ENCODE measurements at places on chromosomes 5 and 9.

DNA sequence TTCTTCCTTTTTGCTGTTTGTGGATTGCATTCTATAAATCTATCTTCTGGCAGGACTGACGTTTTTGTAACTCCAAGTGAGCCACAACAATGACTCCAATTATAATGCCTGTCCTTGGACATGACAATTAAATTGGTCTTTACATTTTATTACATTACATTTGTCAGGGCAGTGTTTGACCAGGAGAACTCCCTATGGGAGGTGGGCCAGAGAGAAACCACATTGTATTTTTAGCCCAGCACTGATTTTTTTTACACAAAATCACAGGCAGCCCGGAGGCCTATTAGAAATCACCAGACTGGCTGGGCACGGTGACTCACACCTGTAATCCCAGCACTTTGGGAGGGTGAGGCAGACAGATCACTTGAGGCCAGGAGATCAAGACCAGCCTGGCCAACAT lies 99.1 kb upstream of the SMC5 start:
- DNase-seq, result no peak

GRCh38 chr9:70679845-70680244 lies 265.4 kb upstream of the KLF9 start:
- DNase-seq, result peak; percentile 22

DNA sequence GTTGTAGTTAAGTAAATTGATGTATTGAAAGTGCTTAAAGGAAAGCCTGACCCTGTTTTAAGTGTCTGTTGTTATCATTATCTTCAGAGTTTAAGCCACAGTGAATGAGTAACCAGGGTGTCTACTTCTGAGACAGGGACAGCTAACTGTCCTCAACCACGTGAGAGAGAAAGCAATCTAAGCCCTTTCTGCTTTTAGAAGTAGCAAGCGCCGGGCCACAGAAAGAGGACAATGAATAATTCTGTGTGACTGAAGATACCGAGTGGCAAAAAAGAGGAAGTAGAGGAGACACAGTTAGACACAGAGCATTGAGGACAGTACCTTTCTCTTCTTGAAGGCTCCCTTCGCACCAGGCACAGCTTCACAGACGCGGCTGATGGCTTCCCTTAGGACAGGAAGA lies 86.3 kb downstream of the S1PR3 start:
- peak; percentile 13 for DNase-seq

DNA sequence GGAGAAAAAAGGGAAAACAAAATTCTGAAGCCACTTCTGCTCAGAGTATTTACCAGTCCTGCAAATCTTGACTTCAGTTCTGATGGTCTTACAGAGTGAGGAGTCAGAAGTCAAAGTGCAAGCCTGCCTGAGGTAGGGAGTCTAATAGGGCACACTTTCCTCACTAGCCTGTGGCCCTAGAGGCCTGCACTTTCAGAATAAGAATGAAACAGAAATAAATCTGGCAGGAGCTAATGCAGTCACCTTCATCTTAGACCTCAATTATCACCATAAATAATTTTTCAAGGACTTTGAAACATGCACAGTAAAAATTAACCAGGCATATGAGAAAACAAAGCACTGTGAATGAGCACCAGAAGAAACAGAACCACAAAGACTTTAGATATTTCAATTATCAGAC lies 20.7 kb upstream of the ACSL6 start:
- no peak for DNase-seq

DNA sequence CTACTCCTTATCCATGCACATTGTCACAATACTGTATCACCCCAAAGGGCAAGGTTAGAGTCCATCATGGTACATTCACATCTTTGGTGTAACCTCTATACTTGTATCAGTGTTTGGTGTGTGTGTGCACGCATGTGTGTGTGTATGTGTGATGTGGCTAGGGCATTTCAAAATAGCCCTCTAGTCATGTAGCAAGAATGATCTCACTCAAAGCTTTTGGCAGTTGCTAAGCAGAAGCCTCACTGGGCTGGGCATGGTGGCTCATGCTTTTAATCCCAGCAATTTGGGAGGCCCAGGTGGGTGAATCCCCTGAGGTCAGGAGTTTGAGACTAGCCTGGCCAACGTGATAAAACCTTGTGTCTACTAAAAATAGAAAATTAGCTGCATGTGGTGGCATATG lies 245.3 kb downstream of the ADGRV1 start:
- peak; percentile 6 for DNase-seq

DNA sequence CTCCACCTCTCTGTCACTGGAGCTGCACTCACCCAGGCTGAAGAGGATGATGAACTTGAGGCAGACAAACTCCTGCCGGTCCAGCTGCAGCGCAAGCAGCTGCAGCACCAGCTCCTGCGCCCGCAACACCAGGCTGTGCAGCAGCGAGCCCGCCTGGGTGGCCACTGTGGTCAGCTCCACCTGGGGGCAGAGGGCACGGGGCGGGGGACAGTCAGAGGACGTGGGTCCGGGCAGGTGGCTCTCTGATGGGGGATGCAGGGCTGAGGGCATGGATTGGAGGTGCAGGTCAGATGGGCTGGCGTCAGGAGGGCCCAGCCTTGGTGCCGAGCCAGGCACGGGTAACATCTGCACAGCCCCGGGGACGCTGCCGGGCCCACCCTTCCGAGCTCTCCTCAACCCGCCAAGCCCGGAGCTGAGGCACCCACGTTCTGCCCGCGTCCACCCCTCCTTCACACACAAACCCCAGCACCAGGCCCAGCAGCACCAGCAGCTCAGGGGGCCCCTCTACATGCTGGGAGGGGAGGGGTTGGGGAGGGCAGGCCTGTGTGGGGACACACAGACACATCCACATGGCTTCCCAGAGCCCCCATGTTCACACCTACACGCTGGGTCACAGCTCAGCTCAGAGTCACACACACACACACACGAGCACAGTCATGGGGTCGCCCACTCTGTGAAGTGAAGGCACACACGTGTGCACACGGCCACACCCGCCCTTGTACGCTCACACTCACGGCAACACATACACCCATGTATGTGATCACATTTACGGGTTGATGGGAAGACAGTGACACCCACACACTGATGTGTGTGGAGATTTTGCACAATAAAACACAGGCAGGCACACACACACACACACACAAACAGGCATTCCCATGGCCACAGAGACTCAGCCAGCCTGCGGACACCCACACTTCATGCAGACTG lies 15.9 kb downstream of the NR5A1 start:
- no peak for DNase-seq

DNA sequence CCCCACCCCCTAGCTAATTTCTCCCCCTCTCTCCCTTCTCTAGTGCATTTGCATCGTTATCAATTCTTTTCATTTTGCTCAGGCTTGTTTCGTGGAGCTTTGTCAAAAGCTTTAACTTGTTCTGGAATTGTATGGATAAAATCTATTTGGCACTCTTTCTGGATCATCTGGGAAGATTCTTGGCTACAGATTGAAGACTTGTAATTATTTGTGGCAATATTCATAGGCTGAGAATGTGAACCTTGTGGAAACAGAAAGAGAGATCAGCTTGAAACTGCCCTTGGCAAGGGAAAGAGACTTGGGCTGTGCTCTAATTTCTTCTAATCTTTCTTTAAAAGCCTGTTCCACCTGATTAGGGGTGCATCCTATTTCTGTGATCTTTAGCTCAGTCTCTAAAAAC lies 340.6 kb upstream of the DAB2 start:
- DNase-seq, result no peak

GRCh38 chr5:175252234-175252805 lies 191.7 kb downstream of the DRD1 start:
- no peak for DNase-seq

DNA sequence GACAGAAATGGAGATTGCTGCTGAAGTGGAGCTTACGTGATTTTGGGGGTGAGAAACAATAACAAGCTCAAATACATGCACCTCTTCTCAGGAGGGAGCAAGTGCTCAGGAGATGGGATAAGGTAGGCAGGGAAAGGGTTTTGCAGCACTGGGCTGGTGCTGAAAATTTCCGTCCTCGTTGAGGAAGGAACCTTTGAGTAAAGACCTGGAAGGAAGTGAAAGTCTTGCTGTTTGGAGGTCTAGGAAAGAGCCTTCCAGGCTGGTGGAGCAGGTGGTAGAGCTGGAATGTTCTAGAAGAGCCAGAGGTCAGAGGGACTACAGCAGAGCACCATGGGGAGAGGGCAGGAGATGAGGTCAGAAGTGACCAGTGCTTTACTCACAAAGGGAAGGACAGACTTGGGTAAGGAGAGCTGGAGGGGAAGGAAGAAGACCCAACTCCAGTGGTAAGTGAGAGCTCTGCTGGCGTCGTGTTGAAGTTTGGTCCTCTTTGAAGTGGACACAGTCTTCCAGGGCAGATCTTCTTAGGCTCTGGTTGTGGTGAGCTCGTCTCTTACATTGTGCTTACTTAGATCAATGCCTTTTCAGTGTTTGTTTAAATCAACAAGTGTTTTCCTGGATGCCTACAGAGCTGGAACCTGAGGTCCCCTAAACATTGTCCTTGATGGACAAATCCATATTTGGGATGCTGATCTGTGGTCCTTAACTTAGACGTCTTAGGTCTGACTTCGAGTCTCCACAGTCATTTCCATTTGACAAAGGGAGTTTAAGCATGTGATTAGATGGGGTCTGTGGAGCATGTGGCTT lies 21.0 kb downstream of the ANKRD33B start:
- DNase-seq, result peak; percentile 9

- no peak for DNase-seq
Measured at GRCh38 chr9:3906437-3907213, 380.8 kb upstream of the RFX3 start.

DNA sequence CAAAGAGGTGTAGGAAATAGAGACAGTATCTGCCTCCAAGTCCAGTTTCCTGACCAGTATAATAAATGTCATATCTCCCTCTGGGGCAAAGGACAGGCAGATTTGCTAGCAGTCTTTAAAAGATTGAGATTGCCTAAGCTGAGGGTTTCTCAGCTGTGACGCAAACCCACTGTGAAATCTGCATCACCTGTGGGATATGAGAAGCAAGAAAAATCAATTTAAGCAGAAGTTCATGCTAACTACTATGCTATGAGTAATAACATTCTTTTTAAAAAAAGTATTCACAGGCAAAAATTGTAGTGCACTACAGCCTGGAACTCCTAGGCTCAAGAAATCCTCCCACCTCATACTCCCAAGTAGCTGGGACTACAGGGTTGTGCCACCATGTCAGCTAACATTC lies 168.1 kb upstream of the POC5 start:
- DNase-seq, result no peak

GRCh38 chr5:168464214-168464613 lies 22.1 kb upstream of the RARS1 start:
- DNase-seq, result no peak

- DNase-seq, result peak; percentile 79
Measured at GRCh38 chr9:21817176-21817575, 14.7 kb downstream of the MTAP start.

DNA sequence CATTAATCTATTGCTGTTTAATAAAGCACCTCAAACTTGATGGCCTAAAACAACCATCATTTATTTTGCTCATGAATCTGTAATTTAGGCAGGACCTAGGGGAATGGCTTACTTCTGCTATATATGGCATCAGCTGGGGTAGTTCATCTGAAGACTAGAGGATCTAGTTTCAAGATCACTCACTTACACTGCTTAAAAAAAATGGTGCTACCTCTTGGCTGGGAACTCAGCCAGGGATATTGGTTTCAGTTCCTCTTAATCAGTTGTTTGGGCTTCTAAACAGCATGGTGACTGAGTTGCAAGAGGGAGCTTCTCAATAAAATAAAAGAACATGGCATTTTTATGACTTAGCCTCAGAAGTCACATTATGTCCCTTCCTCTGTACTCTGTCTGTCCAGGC lies 142.0 kb downstream of the FAM114A2 start:
- DNase-seq, result peak; percentile 62

DNA sequence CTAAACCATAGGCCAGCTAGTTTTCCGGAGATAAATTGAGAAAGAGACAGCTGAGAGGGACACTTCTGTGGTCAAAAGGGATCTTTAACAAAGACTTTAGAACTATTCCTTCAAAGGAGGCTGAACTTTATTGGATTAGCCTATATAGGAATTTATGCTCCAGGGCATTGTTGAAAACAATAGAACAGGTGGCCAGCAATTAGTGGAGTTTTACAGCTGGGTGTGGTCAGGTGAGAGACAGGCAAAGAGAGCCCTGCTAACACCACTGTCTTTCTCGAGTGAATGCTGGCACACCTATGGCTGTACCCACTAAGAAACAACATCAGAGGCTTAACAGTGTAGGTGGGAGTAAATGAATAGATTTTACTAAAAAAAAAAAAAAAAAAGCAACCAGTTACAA lies 16.7 kb upstream of the TLR4 start:
- DNase-seq, result no peak

- no peak for DNase-seq
Measured at GRCh38 chr5:175797521-175798038, 73.8 kb upstream of the CPLX2 start.

DNA sequence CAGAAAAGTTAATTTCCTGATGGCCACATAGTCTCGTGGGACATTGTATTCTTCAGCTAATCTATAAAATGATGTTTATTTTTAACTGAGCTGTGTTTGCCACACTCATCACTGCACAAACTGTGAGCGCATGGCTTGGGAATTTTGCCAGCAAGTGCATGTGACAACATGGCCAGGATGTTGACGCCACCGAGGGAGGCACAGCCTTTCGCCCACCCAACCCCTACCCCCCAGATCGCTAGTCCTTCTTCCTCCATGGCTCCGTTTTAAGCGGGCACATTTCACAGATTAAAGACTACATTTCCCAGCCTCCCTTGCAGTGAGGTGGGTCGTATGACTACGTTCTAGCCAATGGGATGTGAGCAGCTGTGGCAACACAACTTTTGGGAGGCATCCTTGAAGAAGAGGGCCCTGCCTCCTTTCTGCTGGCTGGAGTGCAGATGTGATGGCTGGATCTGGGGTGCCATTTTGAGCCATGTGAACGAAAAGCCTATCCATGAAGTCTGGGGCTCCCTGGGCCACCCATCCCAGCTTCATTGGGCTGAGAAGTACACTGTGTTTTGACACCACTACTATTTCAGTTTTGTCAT lies 7.9 kb downstream of the NRARP start:
- peak; percentile 46 for DNase-seq

DNA sequence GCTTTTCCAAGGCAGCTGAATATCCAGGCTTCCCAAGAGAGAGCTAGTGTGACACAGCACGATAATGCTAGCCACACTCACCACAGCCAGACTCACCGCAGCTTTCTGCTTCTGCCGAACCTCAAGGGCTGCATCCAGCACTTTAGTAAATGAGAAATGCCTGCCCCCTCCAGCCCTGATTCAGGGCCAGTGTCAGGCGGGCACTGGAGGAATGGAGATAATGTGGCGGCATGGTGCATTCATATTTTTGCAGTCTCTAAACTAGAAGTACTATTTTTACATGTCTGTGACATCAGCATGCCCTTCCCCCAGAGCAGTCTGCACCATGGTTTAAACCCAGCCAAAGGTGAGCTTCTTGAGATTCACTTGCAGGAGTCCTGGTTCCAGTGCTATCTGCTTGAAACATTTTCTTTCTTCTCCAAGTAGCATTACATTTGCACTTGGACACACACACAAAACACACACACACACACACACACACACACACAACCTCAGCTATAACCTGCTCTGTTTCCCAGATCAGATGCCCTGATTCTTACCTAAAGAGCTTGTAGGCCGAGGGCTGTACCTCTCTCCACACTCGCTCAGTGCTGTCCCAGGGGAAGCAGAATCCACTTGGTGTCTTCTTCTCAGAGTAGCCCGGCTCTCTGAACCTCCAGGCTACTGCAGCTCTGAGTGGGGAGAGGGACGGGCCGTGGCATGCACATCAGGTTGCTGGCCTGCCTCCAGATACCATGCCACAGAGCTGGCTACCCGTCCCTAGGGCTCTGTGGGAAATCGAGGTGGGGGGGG lies at the start of gene FGF1:
TSS of gene FGF1 (minus strand) at position 673 of the 792 bp plus-strand sequence. CDS start 71,963 bp downstream, outside the sequence.
- DNase-seq, result no peak

All from inflammatory macrophage (primary cell).